Effector CD4-positive, alpha-beta T cell (primary cell): ENCODE measurements at places on chromosomes 3 and 15.

- no peak for DNase-seq
These were observed 22.1 kb downstream of the UBA5 start for GRCh38 chr3:132682201-132682600.

DNA sequence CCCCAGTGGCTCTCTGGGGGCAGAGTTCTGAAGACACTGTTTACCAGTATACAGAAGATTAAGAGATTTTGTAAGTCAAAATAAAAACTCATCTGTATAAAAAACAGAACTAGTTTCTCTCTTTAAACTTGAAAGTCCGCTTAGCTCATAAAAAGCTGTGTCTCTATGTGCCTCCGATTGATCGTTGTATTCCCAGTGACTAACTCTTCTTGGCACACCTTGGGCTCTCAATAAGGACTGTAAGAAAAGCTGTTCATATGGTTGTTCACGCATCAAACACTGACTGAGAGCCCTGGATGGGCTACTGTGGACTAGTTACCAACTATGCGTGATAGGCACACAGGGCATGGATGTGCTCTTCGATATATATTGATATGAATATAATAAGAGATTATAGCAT, 107.9 kb downstream of the P3H2 start:
- DNase-seq: no peak

DNA sequence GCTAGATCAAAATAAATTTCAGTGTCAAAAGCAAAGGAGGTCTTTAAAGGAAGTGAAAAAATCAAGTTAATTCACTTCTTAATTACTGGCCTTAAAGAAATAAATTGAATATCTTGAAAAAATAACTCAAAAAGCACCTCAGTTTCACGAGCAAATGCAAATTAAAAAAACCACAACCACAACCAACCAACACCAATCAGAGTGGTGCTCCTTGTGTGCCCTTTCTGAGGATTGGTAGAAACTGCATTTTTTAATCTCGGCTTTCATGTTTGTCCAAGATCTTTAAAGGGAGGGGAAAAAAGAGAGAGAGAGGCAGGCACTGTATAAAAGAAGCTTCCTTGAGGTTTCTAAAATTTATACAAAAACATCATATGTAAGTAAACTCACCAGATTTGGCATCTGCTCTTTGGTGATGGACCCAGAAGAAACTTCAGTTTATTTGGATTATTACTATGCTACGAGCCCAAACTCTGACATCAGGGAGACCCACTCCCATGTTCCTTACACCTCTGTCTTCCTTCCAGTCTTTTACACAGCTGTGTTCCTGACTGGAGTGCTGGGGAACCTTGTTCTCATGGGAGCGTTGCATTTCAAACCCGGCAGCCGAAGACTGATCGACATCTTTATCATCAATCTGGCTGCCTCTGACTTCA, at the start of gene GPR15:
Gene GPR15, plus strand, starts transcription at position 357 of the 653 bp plus-strand sequence. Its CDS starts 56 bp downstream, at position 413.
- no peak for DNase-seq

- no peak for DNase-seq
These were observed 62.6 kb downstream of the AKAP13 start for GRCh38 chr15:85443046-85443445.

DNA sequence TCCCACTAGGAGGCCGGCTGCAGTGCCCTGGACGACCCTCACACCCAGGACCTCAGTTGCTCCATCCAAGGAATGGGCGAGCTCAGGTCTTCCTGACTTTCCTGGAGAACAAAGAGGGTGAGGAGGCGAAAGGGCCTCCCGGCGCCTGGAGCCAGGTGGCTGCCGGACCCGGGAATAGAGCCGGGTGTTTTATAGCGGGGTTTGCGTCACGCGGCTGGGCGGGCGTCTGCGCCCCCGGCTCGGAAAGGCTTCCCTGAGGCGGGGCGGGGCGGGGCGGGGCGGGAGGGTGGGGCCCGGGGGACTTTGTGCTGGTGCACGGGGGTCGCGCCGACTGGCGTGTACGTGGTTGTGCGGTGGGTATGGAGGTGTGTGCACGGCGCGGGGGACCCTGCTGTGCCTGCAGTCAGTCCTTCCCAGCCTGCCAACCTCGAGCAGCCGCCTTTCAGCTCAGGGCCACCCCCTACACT, 4.6 kb upstream of the PRKCD start:
- DNase-seq: no peak

- DNase-seq: no peak
These were observed 41.4 kb downstream of the ACSBG1 start for GRCh38 chr15:78192826-78193594.
